ENCODE measurements at places on chromosomes 3 and 15.

GRCh38 chr15:92268900-92269299 lies 124.8 kb upstream of the ST8SIA2 start:
- no peak for DNase-seq

DNA sequence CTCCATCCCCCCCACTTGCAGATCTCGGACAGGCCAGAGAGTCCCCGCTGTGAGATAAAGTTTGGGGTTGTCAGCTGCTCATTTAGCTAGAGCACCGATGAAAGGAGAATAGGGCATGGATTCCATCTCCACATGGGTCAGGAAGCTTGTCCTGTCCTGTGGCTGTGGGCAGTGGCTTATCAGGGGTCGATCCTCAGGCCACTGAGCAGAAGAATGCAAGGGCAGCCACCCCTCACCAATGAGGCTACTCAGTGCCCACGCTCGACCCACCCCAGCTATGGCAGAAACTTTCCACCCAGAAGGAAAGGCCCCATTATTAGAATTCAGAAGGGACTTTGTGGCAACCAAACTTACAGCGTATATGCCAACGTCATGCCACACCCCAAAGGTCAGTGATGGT lies 43.3 kb downstream of the CPN2 start:
- no peak for DNase-seq

DNA sequence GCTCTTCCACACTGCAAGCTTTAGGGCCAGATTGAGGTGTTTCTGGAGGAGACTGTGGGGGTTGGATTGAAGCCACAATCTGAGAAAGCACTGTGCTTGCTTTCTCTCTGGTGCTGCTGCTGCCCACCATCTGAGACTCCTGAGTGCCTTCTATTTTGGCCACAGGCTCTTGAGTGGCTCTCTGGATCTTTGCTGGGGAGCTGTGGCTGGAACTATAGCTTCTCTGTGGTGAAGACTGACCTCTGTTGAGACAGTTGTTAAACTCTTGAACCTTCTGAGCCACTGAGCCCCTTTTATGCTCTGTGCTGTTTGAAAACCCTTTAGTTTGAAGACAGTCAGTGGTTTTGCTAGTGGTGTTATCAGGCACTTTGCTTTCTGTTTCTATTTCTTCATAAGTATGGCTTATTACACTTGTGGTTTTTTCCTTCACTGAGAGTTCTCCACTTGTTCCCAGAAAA lies 108.7 kb upstream of the TSPAN3 start:
- peak; percentile 72 for DNase-seq

DNA sequence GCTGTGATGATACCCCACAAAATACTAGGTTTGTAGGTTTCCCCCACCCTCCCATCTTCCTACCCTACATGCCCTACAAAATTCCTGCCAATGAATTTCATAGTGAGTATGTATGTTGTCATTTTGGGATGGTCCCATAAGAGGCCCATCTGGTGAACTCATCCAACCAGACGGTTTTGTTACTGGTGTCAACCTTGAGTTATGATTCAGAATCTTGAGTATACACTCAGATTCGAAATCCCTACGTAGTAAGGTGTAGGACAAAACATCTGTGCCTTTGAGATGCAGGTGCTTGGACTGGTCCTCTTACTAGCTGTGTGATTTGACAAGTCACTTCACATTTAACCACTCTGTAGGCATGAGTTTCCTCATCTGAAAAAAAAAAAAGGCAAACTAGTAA lies 3.6 kb downstream of the SIAH2 start:
- no peak for DNase-seq
